ENCODE measurements at places on chromosomes 1 and 21.

GRCh38 chr21:28066596-28067387 is 925.9 kb downstream of the LTN1 start:
- no peak for DNase-seq

DNA sequence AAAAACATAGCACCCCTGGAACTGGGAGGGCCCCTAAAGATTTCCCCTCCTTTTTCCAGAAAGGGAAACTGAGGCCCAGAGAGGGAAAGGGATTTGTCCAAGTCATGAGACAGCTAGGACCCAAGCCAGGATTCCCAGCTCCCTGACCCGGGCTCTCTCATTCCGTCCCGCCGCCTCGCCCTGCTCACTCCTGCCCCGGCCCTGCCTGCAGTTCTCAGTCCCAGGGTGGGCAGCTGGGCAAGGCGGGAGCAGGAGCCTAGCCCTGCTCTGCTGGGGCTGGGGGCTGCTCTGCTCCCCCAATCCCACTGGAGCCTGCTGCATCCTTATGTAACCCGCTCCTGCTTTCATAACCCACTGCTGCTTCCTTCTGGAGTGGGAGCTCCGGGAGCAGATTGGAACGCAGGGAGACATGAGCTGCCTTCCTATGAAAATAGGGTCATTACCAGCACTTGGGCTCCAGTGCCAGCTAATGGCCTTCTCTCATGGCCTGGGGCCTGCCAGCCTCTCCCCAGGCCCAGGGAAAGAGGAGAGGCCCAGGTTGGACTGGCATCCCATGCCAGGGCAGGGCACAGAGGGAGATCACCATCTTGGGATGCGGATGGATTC is 84.5 kb downstream of the CAMK2N1 start:
- no peak for DNase-seq

DNA sequence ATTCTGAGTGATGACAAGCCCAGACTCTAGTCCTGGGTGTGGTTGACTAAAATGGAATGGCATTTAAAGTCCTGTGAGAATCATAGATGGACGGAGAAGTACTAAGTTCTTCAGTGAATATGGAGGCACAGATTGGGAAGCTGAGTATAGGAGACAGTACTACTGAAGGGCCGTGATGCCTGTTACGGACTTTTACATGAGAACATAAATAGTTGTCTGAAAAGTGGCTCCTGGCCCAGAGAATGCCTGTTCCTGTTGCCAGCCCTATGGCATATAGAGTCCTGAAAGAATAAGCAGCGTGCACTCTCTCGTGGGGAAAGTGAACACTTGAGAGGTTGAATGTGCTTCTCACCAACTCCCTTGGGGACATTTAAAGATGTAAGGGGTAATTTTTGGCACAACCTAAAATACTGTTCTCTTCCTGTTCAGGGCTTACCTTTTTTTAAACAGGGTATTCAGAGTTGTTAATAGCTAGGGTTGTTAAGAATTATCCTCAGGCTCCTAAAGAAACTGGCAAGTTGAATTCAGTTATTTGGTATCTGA is 20.4 kb downstream of the CCT8 start:
- DNase-seq = no peak

- DNase-seq = no peak
Measured at GRCh38 chr1:183883623-183884022, 78.7 kb downstream of the RGL1 start.

- DNase-seq = peak; percentile 8
Measured at GRCh38 chr21:31837618-31838390, 35.0 kb upstream of the HUNK start.

- peak; percentile 61 for DNase-seq
Measured at GRCh38 chr1:14970115-14970798, 183.3 kb upstream of the TMEM51 start.
